ENCODE measurements at places on chromosomes 7 and 10. TPM values are rescaled to one million over a fixed set of nuclear protein-coding genes. Genes with fewer than 3 reads are reported as not detected.

DNA sequence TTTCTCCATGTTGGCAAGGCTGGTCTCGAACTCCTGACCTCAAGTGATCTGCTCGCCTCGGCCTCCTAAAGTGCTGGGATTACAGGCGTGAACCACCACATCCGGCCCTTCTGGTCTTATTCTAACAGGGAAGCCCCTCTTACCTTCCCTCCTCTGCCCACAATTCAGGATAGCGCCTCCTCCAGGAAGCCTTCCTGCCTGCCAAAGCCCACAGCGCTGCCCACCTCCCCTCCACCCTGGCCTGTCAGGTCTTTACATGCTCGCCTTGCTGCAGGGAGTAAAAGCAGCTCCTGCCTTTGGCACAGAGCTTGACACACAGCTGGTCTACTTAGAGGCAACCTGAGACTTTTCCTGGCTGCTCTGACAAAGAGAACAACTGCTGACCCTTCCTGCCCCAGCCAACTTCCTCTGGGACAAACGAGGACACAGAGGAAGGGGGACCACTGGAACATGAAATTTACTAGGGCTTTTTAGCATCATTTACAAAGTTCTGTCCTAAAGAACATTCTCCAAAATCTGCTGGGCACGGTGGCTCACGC, 13.2 kb downstream of the MLXIPL start:
- no peak overlapping the region for H3K27ac ChIP-seq
- H3K27me3 ChIP-seq: peaks cover 20% of the 10 kb centered on the region

Gene CLEC2L
- not detected for total RNA-seq

Gene GPNMB
- 2.6 TPM for total RNA-seq

Gene CFAP46
- total RNA-seq: not detected

Gene FEZF1
- not detected for total RNA-seq
